ENCODE measurements at places on chromosomes 3 and 15.
A peak's percentile ranks its signal among the peaks of the same experiment; 100 is the strongest.

- DNase-seq, result no peak
Observed at GRCh38 chr15:39594446-39595337, 13.8 kb downstream of the THBS1 start.

DNA sequence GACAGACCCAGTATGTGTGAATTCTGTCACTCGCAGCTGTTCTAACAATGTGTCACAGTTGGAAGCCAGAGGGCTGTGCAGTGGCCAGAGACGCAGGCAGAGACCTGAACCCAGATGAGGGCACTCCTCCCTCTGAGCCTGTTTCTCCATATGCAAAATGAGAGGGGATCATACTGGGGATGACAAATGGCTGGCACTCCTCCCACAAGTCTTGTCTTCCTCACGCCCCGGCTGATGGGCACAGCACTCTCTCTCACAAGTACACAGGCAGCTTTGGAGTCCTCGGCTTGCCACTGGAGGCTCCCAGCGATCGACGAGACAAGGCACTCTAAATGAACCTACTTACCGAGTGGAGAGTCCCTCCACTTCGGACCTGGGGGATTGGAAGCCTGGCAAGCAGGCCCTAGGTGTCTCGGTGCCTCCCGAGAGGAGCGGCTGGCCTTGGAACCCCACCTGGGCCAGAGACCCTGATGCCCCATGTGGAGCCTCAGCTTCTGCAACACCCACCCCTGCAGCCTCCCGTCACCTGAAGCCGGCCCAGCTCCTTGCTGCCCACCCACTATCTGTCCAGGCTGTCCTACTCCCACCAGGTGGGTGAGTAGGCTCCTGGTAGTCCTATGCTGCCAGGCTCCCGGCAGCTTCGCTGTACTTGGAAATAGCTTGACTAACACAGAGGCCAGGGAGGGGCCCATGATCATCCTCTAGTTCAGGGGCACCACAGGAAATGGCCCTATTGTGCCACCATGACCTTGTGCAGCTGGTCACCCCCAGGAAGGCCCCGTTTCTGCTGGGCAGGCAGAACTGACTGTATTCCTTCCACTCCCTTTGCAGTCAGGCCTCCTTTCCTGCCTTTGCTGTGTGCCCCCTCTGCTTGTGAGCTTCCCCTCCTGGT lies 65.0 kb upstream of the IQSEC1 start:
- DNase-seq, result no peak

DNA sequence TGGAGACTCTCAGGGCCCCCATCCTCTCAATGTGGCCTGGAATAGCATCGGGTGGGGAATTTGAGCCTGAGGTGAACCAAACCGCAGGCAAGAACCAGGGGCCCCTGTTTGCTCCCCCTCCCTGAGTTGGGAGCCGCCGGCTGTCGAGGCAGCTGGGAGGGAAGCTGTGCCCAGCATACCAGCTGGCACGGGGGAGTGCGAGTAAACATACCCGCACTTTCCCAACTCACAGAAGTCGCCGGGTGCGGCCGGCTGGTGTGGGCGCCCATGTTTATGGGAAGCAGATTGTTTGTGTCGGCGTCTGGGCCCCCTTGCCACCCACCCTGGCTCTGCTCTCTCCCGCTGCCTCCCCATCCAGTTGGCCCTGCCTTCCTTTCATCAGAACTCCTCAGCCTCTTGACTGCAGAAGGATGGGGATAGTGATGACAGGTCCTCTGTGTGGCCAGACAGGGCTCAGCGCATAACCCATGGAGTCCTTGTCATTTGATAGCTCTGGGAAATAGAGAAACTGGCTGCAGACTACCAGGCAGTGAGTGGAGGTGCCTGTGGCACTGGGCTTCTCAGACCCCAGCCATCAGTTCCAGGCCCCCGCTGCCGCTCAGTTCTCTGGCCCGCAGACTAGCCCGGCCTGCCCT lies 60.4 kb downstream of the CACNA2D2 start:
- no peak for DNase-seq

- DNase-seq, result no peak
Observed at GRCh38 chr3:62670351-62670750, 204.9 kb downstream of the CADPS start.

- no peak for DNase-seq
Observed at GRCh38 chr3:177287231-177287630, 89.9 kb upstream of the TBL1XR1 start.

DNA sequence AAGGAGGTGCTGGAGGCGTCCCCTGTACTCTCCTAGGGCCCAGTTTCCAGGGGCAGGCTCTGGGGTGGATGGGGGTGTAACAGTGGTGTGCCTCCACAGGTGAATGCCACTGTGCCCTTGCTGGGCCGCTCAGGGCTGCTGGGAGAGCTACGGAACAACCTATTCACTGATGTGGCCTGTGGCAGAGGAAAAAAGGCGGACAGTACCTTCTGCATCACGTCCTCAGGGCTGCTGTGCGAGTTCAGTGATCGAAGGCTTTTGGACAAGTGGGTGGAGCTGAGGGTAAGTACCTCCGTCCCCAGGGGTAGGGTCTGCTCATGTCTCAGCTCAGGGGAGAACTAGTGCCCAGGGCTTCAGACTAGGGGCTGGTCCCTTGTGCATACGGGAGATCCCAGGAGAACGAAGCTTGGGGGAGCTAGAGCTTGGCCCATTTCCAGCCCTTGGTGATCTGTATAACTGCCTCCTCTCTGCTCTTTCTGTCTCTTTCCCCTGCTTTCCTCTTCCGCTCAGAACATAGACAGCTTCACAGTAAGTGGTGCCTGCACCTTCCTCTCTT lies 15.0 kb upstream of the JMJD7 start:
- no peak for DNase-seq

GRCh38 chr3:136602818-136603217 lies 149.4 kb downstream of the STAG1 start:
- DNase-seq, result no peak

DNA sequence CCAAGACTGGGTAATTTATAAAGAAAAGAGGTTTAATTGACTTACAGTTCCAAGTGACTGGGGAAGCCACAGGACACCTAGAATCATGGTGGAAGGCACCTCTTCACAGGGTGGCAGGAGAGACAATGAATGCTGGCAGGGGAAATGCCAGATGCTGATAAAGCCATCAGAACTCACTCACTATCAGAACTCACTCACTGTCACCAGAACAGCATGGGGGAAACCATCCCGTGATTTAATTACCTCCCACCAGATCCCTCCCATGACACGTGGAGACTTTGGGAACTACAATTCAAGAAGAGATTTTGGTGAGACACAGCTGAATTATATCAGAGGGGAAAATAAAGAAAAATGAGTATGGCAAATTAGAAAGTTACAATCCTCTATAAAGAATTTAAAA lies 310.9 kb downstream of the BCHE start:
- DNase-seq, result no peak

GRCh38 chr3:168839653-168840052 lies 743.9 kb upstream of the GOLIM4 start:
- no peak for DNase-seq

- DNase-seq, result no peak
Observed at GRCh38 chr3:190446573-190447279, 3.0 kb downstream of the TMEM207 start.

DNA sequence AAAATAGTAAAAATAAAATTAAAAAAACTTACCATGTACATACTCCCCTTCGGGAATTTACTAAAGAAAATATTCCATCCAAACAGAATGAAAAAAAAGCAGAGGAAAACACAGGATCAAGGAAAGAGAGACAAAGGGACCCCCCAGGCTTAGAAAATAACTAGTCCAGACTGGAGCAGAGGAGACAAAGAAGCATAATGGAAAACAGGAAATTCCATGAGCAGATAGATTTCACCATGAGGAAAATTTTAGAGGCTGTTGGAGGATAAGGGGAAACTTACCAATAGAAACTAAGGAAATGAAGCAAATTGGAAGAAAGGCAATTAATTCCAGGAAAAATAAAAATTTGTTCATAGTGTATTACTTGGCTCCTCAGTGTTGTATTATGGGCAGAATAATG lies 36.7 kb downstream of the SLC27A2 start:
- no peak for DNase-seq

- peak; percentile 72 for DNase-seq
Observed at GRCh38 chr3:24237971-24238706, 256.5 kb downstream of the THRB start.

DNA sequence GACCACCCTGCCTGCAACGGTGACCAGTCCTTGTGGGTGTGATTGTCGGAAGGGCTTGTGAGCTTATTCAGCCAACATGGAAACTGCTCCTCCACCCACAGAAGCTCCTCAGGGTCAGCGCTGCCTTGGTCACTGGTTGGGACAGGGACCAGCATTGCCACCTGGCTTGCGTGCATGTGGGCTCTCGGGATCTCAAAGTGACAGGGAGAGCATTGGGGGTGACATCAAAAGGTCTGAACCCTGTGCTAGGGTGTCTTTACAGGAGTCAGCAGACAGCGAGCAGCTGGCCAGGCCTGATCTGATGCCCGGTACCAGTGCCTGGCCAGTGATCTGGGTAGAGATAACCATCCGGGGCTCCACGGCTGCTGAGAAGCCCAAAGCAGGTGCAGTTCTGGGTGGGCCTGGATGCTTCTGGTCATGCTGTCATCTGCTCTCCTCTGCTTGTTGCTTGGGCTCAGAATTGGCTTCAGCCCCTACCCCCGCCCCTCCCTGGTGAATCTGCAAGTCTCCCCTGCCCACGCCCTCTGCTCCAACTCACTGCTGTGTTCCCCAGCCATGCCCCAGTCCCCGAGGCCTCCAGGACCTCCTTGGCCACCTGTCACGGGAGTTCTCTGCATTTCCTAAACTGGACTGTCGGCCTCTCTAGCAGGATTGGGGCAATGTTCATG lies 134.8 kb downstream of the NSMCE3 start:
- no peak for DNase-seq

GRCh38 chr3:143120716-143121240 lies 1.2 kb downstream of the CHST2 start:
- peak; percentile 22 for DNase-seq

GRCh38 chr3:53243165-53243564 lies 12.7 kb downstream of the TKT start:
- peak; percentile 25 for DNase-seq

GRCh38 chr15:71198846-71199245 lies 83.6 kb downstream of the THSD4 start:
- no peak for DNase-seq

DNA sequence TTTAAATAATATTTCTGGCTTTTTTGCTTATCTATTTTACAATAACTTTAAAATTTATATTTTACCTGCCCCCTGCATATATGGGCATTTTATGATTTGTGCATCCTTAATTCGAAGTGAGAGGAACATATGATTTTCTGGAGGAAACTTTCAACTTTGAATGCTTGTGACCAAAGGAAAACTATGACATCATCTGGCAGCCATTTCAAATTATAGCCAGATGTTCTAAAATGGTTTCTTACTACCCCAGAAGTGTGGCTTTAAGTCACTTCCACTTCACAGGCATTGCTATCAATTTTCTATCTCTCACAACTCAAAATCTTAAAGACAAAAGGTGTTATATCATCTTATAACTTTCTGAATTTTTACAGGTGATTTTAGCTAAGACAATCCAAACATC lies 508.8 kb downstream of the RBMS3 start:
- no peak for DNase-seq

DNA sequence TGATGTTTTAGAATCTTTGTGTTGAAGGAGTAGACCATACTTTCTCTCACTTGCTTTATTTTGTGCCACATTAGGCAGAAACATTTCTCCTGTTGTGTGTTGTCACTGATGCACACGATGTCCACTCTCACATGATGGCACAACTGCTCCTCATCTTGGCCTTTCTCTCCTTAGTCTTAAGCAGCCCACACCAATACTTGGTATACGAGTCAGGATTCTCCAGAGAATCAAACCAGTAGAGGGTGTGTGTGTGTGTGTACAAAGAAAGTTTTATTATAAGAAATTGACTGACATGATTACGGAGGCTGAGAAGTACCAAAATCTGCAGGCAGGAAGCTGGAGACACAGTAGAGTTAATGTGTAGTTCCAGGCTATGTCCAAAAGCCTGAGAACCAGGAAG lies 187.1 kb downstream of the ALCAM start:
- no peak for DNase-seq

- DNase-seq, result peak; percentile 15
Observed at GRCh38 chr3:158991146-158991705, 189.4 kb downstream of the MFSD1 start.

DNA sequence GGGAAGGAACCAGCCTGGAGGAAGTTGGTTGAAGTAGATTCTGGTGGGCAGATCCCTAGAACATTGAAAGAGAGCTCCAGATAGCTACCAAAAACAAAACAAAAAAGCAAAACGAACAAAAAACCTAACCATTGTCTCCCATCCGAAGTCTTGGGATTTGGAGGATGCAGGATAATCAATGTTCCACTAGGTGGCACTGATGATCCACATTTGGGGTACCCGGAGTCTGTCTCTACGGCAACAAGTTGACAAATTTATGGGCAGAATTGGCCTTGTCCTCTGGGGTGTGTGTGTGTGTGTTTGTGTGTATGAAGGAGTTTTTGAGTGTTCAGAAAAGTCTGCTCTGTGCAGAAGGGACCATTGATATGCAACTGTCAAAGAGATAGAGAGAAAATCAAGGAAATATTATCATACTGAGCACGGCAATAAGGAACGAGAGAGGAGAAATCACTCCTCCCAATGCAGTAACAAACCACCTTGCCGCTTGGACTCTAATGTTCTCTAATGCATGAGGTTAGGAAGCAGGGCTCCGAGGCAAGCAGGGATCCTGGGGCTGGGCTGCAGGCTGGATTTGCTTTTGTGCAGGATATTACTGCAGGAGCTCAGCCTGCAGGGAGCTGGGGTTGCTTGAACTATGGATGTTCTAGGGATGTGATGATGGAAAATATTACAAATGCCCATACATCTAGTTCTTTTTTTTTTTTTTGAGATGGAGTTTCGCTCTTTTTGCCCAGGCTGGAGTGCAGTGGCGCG lies 59.8 kb upstream of the KLHL25 start:
- DNase-seq, result peak; percentile 71

- DNase-seq, result no peak
Observed at GRCh38 chr3:122898298-122898697, 103.4 kb downstream of the SLC49A4 start.

GRCh38 chr15:99613887-99614647 lies 48.3 kb downstream of the MEF2A start:
- DNase-seq, result no peak

DNA sequence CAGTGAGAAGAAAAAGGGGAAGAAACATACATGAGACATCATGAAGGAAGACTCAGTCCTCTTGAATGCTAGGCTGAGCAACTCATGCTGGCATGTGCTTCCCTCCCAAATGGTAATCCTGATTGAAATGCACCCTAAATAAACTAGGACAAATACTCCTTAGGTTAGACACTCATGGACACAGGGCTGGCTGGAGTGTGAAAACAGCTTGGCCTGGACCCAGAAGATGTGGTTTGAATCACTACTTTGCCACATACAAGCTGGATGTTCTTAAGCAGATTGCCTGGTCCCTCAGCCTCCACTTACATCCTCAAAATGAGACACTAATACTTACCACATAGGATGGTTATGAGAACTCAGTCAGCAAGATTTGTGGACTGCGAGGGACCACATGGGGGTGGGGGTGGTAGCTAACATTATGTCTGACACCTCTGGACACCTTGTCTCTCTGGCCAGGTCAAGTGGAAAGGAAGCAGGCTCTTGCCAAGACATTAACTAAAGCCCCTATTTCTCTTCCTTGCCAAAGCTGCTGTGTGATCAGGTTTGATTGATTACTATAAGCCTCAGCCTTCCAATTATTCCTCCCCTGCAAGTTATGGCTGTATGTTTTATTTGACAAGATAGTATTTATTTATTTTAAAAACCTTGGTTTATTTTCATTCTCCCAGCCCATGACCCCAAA lies 138.9 kb upstream of the SLC7A14 start:
- peak; percentile 44 for DNase-seq

- DNase-seq, result no peak
Observed at GRCh38 chr15:79886124-79886523, 10.7 kb downstream of the MTHFS start.

- peak; percentile 77 for DNase-seq
Observed at GRCh38 chr15:85289677-85290365, 90.6 kb upstream of the AKAP13 start.
